Umbilical cord (tissue), 2 donors: ENCODE measurements at places on chromosomes 13 and 19.

GRCh38 chr13:79776531-79777295 is 295.8 kb downstream of the NDFIP2 start:
- DNase-seq = no peak

DNA sequence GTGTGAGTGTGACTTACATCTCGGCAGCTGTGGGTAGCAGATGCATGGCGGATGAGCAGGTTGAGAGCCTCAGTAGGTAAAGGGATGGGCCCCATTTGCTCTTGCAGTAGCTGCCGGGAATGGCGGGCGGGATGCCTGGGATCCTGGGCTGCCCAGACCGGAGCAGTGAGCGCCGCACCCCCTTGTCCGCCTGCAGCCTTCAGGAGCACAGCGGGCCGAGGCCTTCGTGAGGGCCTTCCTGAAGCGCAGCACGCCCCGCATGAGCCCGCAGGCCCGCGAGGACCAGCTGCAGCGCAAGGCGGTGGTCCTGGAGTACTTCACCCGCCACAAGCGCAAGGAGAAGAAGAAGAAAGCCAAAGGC is 4.1 kb downstream of the POP4 start:
- DNase-seq = no peak

DNA sequence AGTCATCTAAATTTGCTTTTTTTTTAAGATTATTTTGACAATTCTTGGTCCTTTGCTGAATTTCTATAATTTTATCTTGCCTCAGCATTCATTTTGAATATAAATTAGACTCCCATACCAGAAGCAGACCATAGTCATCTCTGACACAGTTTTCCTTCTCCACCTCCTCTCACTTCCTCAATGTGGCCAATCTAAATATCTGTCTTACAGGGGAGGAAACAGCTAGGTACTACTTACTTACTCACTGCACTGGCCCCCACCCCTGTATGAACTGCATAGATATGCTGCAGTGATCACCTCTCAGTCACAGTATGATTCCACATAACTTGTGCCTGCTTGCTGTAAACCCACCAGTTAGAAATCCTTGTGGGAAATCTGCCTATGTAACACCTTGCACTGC is 665.6 kb downstream of the FGF9 start:
- no peak for DNase-seq

- DNase-seq = no peak
These were observed 20.6 kb downstream of the BRSK1 start for GRCh38 chr19:55304279-55304978.

DNA sequence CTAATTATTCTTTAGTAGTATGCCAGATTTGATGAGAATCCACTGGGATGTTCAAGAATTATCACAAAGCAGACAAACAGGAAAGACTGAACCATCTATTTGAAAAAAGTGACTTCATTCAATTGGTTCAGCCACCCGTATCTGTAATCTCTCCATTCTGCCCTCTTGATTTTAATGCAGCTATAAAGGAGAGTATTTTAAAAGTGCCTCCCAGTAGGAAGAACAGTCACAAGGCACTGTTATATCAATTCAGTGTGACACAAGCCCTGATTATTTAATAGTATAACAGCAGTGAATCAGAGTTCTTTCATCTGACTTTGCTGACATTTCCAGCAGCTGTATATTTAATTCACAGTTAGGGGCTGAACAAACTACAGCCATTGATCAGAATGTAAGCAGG is 77.3 kb upstream of the SLAIN1 start:
- DNase-seq = no peak

DNA sequence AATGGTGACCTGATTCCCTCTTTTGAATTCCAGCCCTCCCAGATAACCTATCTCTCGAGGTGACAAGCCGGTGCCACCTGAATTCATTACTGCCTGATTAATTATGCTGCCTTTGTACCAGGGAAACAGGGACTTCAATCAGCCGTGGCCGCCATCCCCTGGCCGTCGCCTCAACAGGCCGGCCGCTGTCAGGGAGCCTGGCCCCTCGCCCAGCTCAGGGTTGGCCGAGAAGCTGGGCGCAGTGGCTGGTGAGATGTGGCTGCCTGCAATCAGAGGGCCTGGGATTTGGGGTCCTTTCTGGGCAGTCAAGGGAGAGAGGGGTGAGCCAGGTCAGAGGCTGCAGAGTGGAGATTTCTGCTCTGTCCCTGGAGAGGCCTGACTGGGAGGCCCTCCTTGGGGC is 91.2 kb downstream of the KCTD15 start:
- no peak for DNase-seq

GRCh38 chr13:28047757-28048388 is 52.5 kb downstream of the FLT3 start:
- no peak for DNase-seq

DNA sequence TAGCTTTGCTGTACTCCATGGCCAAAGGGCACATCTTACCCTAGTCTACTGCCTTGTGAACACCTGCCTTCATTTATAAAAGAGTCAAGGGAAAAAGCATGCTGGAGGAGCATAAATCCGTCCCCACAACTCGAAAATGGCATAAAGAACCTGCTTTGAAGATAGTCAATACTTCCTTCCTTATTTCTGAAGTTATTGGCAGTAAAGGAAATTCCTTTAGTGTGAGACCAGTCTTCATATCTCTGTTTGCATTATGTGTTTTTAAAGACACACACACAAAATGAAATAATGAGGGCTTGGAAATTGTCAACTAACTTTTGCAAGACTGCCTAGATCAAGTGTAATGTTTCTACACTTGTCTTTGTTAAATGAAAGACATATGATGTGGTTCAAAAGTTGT is 408.4 kb downstream of the SPRY2 start:
- no peak for DNase-seq

DNA sequence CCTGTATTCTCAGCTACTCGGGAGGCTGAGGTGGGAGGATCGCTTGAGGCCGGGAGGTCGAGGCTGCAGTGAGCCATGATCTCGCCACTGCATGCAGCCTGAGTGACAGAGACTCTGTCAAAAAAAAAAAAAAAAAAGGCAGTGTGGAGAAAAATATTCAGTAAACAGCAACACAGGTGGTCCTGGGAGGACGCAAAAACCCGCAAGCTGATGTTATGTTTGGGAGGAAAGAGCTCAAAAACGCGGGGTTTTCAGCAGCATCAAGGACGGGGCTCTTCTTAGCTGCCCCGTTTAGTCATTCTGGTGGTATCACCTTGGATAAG is 599 bp upstream of the ZNF784 start:
- DNase-seq = no peak

DNA sequence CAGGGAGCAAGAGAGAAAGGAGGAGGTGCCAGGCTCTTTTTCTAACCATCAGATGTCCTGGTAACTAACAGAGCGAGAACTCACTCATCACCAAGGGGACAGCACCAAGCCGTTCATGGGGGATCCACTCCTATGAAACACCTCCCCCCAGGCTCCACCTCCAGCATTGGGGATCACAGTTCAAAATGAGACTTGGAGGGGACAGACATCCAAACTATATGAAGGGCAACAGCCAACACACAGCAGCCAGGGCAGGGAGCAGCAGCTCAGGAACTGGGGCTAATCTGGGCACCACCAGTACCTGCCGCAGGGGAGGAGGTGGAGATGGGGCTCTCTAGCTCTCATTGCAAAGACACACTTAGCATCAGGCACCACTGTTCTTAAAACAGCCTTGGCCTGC is 34.3 kb upstream of the VSTM2B start:
- no peak for DNase-seq

DNA sequence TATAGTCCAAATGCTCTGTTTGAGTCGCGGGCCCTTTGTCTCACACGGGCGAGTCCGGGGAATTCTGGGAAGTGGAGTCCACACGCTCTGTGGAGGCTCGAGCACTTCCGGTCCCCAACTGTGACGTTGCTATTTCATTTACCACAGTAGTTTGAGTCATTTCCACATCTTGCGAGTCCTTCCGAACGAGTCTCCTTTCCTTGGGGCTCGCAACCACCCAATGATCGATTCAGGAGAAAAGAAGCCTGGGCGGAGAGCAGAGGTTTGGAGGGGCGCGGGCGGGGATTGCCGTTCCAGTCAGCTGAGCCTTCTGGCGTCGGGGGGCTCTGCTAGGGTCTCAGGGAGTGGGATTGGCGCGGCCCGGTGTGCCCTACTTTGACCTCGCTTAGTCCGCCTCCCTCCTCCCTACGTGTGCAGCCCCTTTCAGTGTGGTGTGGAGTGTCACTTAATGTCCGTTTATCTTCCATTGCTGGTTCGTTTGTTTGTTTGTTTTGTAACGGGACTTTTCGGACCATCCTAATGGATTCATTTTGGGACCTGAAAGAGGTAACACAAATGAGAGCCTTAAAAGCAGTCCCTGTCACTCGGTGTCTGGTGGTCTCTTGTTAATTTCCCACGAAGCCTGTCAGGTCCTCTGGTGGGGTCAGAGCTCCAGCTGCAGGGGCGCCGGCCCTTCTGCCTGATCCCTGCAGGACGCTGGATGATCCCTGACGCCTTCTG is at the start of gene ZNF222:
Gene ZNF222 (plus strand): TSS at position 163 of the 720 bp plus-strand sequence. CDS start 58 bp downstream, at position 221.
- peak; percentile 95 for DNase-seq
